ENCODE measurements at places on chromosomes 2 and 18.

GRCh38 chr2:237629188-237629534 is 1.8 kb downstream of the LRRFIP1 start:
- DNase-seq, result no peak

GRCh38 chr2:204015118-204015843 is 78.7 kb downstream of the ICOS start:
- DNase-seq, result no peak

- no peak for DNase-seq
Observed at GRCh38 chr18:77069482-77069881, 63.1 kb downstream of the MBP start.

GRCh38 chr2:51265539-51265938 is 233.6 kb upstream of the NRXN1 start:
- DNase-seq, result no peak

- DNase-seq, result no peak
Observed at GRCh38 chr2:54939446-54940118, 110.7 kb downstream of the RTN4 start.

- no peak for DNase-seq
Observed at GRCh38 chr2:189559579-189560272, 20.9 kb downstream of the SLC40A1 start.

DNA sequence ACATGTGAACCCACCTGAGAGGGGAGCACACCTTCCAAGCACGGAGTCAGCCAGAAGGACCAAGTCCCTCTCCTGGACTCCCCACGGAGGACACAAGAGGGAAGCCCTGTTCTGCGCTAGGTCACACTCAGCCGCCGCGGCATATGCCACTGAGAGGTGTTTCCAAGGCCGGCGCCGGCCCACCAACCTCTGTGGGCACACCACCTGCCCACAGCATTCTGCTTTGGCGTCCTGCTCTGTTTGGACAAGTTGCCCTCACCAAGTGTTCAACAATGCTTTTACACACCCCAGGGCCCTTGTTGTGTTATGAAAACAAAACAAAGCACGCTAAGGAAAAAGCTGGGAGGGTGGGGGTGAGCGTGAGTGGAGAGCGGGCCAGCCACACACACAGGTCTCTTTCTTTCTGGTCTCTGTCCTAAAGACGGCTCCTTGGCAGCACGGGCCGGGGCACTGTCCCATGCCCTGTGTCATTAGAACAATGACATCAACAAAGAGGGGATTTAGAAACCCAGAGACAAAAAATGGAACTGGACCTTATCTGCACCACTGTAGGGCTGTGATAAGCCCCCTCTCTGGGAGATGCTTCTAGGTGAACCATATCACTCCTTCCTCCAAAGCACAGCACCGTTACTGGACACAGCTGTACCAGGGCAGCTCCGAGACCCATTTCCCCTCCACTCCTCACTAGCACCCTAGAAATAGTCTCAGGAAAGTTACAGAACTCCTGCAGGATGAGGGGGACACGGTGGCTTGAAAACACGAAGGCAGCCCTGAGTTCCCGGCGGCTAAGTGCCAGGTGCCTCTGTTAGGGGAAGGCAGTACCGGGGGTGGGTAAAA is 17.0 kb downstream of the SMAD7 start:
- peak; percentile 13 for DNase-seq

DNA sequence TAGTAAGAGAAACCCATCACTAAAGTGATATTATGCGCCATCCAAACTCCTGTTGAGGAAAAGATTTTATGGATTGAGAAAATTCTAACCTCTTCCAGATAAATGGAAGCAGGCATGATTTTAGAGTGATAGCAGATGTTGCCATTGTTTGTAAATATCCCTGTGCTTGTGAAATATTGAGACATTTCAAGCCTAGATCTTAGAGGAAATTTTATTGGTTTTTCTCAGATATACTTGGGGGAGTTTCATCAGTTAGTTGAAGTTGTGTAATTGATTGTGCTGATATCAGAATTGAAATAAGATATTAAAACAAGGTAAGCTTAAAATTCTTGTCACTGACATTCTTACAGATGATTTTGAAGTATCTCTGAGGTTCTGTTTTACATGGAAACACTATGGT is 390.9 kb upstream of the FANCL start:
- no peak for DNase-seq

- no peak for DNase-seq
Observed at GRCh38 chr2:121825003-121825950, 69.8 kb downstream of the TSN start.

DNA sequence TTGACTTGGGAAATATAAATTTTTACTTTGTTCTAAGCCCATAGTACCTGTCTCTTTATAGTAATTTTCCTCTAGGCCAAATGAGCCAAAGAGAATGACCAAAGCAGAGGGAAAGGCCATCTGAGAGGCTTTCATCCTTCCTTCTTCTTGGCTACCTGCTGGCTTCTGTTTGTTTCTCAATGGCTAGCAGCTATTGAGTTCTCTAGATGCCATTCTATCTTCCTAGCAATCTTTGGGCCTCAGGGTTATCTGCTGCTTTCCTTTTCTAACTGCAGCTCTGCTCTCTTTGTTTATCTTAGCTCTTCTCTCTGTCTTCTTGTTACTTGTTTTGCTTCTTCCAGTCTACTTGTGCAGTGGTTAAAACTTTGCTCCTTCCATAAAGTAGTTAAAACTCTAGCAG is 601.1 kb upstream of the NRXN1 start:
- DNase-seq, result no peak

- DNase-seq, result no peak
Observed at GRCh38 chr2:52402128-52402527, 1365.5 kb upstream of the CHAC2 start.

DNA sequence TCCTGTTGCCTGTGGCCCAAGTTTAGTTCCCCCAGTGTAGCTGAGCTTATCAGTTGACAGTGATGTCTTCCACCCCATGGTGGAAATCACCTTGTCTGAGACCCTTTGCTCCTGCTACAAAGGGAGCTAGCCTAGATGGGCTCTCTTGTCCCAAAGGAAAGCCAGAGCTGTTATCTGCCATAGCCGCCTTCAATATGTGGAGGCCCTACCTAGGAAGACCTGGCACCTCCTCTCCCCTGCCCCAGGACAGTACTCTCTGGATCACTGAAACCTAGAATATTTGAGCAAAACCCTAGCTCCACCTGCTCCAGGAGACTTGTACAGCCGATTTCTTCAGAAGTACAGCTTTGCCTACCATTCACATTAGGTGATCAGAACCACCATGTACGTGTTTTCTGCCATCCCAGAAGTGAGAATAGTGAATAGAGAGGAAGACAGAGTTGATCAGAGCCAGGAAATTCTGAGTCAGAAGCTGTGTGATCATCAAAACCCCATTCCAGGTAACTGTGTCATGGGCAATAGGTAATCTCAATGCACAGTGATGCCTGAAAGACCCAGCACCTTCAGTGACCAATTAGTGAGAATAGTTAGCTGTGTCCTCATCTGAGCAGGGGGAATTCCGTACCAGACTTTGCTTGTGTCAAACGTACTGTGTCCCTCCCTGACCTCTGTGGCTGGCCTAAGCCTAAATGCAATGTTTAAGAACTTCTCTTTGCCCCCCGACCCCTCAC is 138.4 kb upstream of the ALPP start:
- DNase-seq, result no peak

- no peak for DNase-seq
Observed at GRCh38 chr2:15584316-15584715, 7.4 kb upstream of the DDX1 start.

- no peak for DNase-seq
Observed at GRCh38 chr2:73582364-73582763, 59.9 kb downstream of the NAT8 start.

DNA sequence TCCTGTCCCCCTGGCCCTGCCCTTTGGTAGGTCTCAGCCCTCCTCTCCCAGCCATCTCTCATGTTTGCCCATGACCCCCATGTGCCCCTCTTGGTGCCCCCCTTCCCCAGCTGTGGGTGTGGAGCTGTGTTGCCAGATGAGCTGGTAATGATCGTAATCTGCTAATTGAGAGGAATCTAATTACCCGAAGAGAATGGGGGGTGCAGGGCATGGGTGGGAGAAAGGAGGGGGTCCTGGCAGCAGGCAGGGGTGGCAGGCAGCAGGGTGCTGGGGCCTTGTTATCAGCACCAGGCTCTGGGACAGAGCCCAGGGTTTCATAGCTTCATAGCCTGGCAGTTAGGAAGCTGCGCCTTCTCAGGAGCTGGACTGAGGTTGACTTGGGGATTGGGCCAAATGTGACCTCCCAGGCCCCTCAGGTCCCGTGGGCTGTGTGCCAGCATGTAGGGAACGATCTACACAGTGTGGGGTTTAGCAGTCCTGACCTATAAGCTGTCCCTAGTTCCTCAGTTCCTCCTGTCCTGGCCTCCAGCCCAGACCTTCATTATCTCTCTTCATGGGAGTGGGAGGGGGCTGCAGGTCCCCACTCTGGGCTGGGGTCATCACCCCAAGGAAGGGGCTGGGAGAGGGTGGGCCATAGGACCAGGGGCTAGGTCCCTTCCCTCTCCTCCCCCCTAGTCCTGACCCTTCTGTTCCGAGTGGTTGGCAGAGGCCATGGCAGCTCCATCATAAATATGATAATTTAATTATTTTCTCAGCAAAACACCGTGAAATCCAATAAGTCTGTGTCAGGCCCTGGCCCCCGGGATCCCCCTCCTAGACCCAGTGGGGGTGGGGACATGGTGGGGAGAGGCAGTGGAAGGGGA is 6.5 kb upstream of the ASIC4 start:
- DNase-seq, result no peak

GRCh38 chr18:32450026-32450691 is 20.5 kb downstream of the GAREM1 start:
- DNase-seq, result no peak

- DNase-seq, result peak; percentile 97
Observed at GRCh38 chr2:197453123-197453913, at the start of gene COQ10B. Gene COQ10B (plus strand): TSS chr2:197453552. CDS start chr2:197453561, 9 bp downstream.
